ENCODE measurements at places on chromosomes 5 and 9.

GRCh38 chr9:21854594-21854993, 52.2 kb downstream of the MTAP start:
- DNase-seq: no peak

DNA sequence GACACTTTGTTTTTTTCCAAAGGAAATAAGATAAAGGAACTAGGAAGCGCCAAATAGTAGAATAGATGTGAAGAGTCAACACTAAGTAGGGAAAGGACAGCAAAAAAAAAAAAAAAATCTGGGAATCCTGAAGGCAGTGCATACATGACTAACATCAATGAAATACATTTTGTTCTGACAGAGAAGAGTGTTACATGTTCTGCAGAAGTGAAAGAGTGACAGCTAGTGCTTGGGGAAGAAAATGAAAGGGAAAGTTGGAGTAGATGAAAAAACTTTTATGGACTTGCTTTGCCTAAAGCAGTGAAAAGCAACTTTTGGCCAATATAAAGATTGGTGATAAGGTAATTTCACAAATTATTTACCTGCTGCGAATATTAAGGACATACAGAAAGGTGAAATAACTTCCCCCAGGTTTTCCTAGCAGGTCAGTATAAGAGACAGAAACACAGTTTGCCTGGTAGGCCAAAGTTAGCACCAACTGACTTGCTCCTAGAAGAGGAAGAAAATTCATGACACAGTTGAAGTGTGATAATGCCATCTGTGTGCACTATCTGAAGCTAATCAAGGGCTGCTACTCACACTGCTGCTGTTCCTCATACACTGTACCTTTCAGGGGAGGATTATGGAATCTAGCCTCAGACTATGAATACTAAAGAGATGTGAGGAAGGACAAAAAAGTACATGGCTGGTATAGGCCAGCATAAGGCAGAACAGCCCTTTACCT, 38.6 kb downstream of the RANBP6 start:
- no peak for DNase-seq

DNA sequence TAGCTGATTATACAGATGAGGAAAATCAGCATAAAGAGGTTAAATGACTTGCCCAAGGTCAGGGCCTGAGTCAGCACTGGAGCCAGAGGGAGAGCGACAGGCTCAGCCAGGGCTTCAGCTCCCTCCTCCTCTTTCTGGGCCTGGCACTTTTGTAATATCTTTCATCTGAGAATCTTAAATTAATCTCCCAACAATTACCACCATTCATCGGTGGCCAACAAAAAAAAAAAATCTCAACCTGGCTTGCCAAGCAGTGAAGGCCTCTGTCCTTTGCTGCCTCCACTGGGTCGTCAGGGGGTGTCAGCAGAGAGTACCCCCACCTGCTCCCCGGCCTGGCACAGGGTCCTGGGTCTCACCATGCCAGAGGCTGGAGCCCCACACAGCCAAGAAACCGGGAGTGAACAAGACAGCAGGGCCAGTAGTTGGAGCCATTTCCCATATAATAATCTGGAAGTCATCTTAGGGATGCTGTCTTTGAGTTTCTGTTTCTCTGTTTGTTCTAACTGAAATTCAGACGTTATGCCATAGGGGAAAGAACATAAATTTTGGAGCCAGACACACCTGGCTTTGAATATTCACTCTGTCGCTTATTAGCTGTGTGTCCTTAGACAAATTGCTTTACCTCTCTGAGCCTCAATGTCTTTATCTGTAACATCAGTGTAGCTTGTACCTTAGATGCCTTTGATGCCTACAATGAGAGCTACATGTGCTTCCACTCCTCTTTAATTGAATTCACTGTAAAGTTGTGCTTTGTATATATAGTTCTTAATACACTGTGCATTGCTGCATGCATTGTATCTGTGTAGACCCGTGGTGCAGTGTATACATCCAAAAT, 299.9 kb upstream of the MSX2 start:
- no peak for DNase-seq

GRCh38 chr9:132027752-132028663, 51.7 kb downstream of the MED27 start:
- no peak for DNase-seq

DNA sequence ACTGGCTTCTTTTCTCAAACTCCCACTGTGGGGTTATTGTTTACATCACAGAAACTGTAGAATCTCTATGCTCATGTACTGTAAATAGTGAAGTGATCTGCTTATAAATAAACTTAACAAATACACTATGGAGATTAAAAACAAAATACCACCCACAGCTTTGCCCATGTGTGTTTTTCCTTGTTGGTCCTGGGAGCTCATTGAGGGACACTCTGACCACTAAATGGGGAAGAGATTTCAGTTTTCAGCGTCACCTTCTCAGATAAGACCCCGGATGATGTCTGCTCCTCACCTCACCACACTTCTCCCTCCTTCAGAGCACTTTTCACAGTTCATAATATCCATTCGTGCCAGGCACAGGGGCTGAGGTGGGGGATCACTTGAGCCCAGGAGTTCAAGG, 89.7 kb downstream of the PDE6A start:
- no peak for DNase-seq
